ENCODE measurements at places on chromosomes 2 and 18. TPM values are rescaled to one million over a fixed set of nuclear protein-coding genes. Genes with fewer than 3 reads are reported as not detected.

AUP1 gene
- 95.4 TPM for total RNA-seq

PIEZO2 gene
- total RNA-seq = 8.9 TPM

COL3A1 gene
- 70.4 TPM for total RNA-seq

SCRN3 gene
- total RNA-seq = 15.6 TPM

CRYGC gene
- not detected for total RNA-seq

PSMA8 gene
- not detected for total RNA-seq

ZBTB14 gene
- total RNA-seq = 17.6 TPM

TCF23 gene
- not detected for total RNA-seq

ANKRD62 gene
- not detected for total RNA-seq

ALPG gene
- total RNA-seq = not detected

RFX8 gene
- 0.41 TPM for total RNA-seq

PAX8 gene
- total RNA-seq = not detected

DSC2 gene
- total RNA-seq = 0.48 TPM

Measured in H4 (cell line).